ENCODE measurements at places on chromosomes 12 and 14.

GRCh38 chr12:109951751-109952150, 44.4 kb downstream of the GIT2 start:
- no peak for DNase-seq

DNA sequence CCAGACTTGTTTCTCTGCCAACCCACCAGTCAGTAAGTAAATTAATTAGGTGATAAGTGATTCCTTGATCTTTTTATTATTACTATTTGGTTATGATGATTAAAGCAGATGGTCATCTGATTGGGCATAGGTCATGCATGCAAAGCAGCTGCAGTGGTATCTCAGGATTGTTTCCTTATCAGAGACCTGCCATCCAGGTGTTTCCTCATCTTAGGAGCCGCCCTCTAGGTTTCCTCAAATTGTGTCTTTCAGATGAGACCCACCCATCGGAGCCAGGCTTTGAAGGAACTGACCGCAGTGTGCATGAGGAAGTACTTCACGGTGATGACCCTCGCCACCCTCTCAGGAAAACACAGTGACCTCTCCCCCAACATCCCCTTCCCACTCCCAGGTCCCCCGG, 63.3 kb downstream of the ZFP36L1 start:
- no peak for DNase-seq

DNA sequence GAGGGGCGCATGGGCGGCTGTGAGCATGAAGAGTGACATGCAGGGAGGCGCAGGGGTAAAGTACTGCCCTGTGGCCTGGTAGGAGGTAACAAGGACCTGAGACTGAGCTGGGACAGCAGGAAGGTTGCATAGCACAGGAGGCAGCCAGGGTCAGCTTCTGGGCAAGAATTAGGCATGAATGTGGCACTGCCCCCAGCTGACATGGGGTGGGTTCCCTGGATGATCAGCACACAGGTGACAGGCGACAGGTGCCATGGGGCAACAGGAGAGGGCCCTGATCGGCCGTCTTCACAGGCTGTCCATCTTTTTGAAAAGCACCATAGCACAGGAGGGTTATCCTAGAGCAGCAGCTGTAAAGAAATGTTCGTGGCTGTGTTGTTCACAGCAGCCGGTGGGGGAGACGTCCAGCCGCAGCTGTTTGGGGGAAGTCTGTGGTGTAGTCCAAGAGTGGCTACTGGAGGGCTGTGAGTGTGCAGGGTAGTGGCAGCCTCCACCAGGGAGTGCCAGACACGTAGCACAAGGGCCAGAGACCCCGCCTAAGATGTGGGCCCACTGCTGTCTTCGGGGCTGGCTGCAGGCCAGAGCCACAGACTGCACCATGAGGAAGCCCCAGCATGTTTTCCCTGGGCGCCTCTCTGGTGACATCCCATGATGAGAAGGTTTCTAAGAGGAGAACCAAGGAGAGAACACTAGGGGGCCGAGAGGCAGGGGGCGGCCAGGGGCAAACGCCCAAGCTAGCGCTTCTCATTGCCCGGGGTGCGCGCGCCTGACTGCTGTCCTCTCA, 8.4 kb downstream of the CLBA1 start:
- DNase-seq, result no peak

GRCh38 chr12:6605421-6606330, 1.5 kb downstream of the CHD4 start:
- peak; percentile 33 for DNase-seq

All from activated CD8-positive, alpha-beta memory T cell treated with anti-CD3 and anti-CD28 coated beads, Interleukin-2, amount 50 U/mL, for 4 hours (primary cell).